ENCODE measurements at places on chromosomes 1 and 21.

DNA sequence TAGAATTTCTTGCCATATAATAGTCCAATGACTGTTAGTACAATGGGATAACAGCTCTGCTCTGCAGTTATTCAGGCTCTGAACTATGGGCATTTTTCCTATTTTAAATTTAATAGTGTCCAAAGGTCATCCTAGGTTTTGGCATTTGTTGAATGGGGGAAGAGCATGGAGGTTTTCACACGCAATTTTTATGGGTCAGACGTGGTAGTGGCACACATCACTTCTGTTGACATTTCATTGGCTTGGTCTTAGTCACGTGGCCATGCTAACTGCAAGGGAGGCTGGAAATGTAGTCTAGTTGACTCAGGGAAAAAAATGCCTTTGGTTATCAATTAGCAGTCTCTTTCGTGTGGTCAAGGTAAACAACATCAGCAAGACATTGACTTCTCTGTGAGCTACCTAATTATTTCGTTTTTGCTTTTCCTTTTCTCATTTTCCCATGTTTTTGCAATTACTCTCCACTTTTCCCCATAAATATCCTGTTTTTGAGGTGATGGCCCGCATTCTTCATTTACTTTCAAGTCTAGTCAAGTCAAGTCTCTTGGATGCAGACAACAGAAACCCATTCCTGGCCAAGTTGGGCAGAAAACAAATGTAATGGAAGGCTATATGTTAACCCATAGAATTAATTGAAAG lies 82.8 kb downstream of the DYRK1A start:
- DNase-seq, result no peak

GRCh38 chr1:177366091-177366490 lies 195.3 kb downstream of the BRINP2 start:
- no peak for DNase-seq

GRCh38 chr1:3671371-3672180 lies 19.3 kb downstream of the TP73 start:
- DNase-seq, result no peak

- no peak for DNase-seq
Measured at GRCh38 chr1:31785947-31786290, 21.8 kb upstream of the ADGRB2 start.

DNA sequence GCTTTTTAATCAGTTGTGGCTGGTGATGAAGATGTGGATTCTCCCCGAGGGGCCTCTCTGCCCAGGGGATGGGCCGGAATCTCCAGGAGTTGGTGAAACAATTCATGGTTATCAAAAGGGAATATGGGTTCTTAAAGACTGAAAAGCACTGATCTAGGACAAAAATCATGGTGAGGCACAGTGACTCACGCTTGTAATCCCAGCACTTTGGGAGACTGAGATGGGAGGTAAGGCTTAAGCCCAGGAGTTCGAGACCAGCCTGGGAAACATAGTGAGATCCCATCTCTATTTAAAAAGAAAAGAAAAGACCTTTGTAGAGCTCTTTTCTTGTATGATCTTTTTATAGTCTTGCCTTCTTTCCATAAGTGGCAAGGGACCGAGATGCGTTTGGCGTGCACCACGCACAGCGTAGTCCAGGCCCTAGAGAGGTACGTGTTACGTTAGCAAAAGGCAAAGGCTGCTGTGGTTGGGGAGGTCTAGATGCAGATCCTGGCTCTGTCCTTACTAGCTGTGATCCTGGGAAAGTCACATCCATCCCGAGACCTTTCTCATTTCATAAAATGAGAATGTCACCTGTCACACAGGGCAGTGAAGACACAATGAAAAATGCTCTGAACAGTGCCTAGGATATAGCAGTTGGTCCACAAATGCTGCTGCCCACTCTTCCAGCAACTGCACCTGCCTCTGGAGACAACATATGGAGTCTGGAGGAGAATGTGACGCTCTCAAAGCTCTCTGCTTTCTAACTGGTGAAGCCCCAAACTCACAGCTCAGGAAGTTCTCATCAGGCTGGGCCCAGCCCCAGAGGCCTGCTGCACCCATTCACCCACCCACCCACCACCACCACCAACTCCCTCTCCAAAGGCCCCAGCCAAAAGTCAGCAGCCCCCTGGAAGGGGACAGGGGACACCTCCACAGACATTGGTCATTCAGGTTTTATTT lies 54.8 kb downstream of the KIF21B start:
- DNase-seq, result no peak

GRCh38 chr1:242546849-242547729 lies 22.6 kb upstream of the PLD5 start:
- DNase-seq, result no peak

GRCh38 chr1:7120863-7121621 lies 335.8 kb downstream of the CAMTA1 start:
- DNase-seq, result no peak

- DNase-seq, result no peak
Measured at GRCh38 chr1:9671377-9672140, 20.0 kb downstream of the PIK3CD start.

- no peak for DNase-seq
Measured at GRCh38 chr1:54134295-54134694, 18.5 kb downstream of the CDCP2 start.

DNA sequence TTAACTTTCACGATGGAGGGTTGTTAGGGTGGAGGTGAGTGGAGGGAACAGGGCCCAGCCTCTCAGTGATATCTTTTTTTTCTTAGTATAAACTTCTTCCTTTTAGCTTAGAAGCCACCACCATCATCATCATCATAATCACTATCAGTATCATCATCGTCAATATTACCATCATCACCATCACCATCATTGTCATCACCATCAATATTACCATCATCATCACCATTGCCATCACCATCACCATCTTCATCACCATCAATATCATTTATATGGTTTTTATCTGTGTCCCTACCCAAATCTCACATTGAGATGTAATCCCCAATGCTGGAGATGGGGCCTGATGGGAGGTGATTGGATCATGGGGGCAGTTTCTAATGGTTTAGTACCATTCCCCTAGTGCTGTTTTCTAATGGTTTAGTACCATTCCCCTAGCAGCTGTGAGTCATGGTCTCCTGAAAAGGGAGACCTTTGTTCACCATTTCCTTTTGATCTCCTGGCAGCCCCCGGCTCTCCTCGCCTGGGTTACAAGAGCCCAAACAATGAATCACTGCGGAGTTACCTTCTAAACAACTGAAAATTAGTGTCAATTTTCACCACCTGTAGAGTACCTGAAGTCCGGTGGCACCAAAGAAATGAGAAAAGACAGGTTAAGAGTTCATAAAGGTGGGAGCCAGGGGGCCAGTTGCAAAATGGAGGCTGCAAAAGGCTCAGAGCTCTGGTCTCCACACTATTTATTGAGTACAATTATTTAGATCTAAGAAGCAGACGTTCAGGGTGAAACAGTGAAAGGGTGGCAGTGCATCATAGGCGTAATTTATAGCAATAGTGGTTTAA lies 3.1 kb upstream of the PLA2G2E start:
- no peak for DNase-seq

- DNase-seq, result no peak
Measured at GRCh38 chr1:172549621-172550280, 16.8 kb downstream of the SUCO start.

DNA sequence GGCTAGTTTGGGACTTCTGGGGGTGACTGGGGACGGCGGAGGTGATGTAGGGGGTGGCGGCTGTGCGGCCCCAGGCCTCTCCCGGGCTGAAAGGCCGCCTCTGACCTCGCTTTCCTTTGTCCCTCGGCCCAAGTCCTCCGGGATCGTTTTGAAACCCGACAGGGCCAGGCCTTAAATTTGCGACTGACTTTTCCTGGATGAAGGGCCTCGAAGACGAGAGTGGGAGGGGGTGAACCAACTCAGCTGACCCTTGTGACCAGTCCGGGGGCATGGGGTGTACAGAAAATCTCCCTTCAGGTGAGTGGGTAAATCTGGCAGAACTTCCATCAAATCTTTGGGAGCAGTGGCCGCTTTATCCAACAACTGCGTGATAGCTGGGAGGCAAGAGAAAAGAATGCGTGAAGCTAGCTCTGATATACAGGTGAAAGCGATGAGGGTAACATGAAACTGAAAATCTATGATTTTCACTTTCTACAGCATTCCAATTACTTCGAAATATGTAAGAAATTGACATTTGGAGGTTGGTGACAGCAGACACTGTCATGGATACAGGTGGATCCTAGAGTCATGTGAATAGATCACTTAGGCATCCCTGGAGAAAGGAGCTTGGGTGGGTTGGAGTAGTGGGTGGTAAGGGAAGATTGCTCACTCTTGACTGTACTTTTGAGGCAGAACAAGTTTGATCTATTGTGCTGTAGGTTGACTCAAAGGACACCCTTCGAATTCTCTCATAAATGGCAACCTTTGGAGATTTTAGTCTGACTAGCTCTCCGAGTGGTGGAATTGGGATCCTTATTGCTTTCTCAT lies 885 bp downstream of the AHCYL1 start:
- DNase-seq, result no peak

DNA sequence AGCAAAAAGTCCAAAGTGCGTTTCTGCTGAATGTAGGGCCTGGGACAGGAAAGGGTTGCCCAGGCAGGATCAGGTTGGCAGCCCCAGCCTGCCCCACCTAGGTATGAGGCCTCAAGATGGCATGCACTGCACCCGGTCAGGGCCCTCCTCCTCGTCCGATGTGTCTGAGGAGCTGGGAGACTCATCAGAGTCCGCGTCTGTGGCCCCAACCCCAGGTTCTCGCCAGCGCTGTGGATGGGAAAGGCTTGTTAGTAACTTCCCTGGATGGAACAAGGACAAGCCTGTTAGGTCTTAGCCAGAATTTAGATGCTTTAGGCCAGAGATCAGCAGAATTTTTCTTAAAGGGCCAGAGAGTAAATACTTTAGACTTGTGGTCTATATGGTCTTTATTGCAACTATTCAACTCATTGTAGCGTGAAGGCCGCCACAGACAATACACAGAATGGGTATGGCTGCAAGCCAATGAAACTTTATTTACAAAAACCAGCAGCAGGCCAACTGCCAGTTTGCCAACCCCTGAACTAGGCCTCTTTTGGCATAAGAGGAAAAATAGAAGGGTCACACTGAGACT lies 12.4 kb downstream of the PEA15 start:
- no peak for DNase-seq

DNA sequence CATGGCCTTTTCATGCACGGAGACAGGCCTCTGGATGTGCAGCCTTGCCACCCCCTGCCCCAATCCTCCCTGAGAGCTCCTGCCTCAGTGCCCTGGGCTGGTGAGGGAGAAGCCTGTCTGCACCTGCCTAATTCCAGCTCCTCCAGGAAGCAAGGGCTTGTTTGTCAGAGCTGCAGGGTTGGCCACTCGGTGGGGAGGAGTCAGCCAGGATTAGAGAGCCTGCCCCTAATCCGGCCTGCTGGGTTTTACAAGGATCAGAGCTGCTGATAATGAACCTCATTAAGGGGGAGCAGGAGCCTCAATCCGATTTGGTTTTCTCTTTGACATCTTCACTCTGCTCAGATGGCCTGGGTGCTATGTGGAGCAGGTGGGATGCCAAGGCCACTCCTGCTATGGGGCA lies 31.9 kb upstream of the LHX4 start:
- DNase-seq, result no peak

DNA sequence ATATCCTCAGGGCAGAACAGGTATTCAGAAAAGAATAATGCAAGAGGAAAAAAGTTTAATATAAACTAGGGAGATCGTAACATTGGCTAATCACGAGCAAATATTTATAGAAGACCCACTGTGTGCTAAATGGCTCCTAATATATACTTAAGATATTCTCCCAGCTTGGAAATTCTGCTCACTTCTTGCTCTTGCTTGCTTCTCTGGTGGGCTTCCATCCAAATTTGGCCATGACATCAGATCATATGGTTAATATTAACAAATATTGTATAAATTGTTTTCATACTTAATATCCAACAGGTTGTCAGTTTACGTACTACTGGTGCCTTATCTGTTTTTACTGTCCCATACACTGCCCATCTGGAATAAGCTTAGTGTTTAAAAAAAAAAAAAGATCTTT lies 1.1 kb downstream of the COX20 start:
- DNase-seq, result no peak

DNA sequence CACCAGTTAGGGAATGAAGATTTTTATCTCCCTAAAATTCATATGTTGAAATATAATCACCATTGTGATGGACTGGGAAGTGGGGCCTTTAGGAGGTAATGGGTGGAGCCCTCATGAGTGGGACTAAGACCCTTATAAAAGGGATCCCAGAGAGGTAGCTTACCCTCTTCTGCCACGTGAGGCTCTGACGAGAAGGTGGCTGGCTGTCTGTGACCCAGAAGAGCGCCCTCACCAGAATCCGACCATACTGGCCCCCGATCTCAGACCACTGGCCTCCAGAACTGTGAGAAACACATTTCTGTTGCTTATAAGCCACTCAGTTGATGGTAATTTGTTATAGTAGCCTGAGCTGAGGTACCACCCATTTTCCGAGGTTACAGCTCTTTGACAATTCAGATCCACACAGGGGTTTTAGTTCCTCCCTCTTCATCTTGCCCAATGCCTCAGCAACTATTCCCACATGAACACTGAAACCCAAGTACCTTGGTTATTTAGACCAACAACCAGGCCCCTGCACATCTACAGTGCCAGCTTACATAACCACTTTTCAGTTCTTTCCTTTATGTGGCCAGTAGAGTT lies 27.6 kb upstream of the HUNK start:
- no peak for DNase-seq

DNA sequence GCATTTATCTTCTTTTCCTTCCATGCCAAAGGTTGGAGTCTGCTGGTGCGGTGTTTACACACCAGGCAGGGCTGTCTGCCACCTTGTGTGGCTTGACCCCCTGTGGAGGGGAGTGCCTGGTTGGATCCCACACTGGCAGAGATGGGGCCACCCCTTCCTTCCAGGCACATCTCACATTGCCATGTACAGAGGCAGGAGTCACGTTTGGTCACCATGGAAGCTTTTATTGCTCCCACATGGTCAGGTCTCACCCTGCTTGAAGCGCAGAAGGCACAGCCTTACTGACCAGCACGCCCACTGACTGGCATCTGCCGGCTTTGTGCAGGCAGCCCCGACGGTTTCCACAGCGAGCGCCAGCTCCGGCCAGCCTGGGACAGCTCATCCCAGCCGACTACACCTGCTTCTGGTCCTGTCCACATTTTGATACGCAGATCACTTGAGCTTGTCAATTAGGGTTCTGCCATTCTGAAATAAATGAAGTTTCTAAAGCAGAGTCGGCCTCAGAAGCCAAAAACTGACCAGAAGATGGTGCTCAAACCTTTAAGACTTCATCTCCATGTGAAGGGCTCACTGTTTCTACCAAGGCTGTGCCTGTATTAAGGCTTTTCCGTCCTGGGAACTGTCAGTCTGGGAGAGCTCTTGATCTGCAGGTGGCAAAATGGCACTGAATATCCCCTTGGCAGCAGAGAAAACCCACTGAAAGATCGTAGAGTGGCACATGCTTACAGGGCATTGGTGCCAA lies 35.6 kb upstream of the EPHA8 start:
- no peak for DNase-seq

- DNase-seq, result no peak
Measured at GRCh38 chr1:227927971-227928741, 19.6 kb downstream of the WNT9A start.

GRCh38 chr1:44043176-44044070 lies 12.2 kb upstream of the SLC6A9 start:
- DNase-seq, result no peak

GRCh38 chr21:42234464-42235241 lies 15.7 kb downstream of the ABCG1 start:
- DNase-seq, result peak; percentile 74

GRCh38 chr1:4792565-4792964 lies 138.2 kb downstream of the AJAP1 start:
- DNase-seq, result no peak
